NCI-H1092 (cell line): ENCODE measurements at places on chromosomes 7 and 10.

- DNase-seq, result no peak
These were observed 40.4 kb downstream of the HDAC9 start for GRCh38 chr7:18535810-18536415.

- peak; percentile 21 for DNase-seq
These were observed 20.3 kb upstream of the HECTD2 start for GRCh38 chr10:91389636-91390512.

GRCh38 chr7:102845346-102845745, 67.5 kb upstream of the LRRC17 start:
- no peak for DNase-seq

DNA sequence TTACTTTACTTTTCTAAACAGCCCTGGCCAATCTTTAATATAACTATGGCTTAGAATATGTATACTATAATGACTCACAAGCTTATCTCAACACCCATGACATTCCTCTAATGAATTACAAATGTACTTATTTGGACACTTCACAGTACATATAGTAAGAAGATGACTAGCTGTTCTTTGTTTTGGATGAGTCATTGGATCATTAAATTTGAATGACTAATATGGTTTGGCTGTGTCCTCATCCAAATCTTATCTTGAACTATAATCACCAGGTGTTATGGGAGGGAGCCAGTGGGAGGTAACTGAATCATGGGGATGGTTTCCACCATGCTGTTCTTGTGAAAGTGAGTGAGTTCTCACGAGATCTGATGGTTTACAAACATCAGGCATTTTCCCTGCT, 807.5 kb upstream of the SORCS1 start:
- no peak for DNase-seq

GRCh38 chr7:4959306-4959705, 319 bp upstream of the MMD2 start:
- no peak for DNase-seq

DNA sequence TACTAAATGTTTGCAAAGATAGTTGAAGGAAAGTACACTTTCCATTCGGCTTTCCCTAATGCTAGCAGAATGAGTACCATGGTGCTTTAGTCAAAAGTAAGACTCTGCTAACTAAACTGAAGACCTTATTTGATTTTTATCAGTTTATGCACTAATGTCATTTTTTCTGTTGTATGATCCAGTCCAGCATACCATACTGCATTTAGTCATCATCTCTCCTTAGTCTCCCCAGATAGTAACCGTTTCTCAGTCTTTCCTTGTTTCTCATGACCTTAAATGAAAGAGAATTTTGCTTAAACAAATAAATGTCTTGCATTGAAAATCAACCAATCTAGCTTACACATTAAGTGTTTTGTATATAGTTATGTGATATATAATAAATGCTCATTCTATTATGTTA, 529.5 kb upstream of the SEMA3D start:
- no peak for DNase-seq

DNA sequence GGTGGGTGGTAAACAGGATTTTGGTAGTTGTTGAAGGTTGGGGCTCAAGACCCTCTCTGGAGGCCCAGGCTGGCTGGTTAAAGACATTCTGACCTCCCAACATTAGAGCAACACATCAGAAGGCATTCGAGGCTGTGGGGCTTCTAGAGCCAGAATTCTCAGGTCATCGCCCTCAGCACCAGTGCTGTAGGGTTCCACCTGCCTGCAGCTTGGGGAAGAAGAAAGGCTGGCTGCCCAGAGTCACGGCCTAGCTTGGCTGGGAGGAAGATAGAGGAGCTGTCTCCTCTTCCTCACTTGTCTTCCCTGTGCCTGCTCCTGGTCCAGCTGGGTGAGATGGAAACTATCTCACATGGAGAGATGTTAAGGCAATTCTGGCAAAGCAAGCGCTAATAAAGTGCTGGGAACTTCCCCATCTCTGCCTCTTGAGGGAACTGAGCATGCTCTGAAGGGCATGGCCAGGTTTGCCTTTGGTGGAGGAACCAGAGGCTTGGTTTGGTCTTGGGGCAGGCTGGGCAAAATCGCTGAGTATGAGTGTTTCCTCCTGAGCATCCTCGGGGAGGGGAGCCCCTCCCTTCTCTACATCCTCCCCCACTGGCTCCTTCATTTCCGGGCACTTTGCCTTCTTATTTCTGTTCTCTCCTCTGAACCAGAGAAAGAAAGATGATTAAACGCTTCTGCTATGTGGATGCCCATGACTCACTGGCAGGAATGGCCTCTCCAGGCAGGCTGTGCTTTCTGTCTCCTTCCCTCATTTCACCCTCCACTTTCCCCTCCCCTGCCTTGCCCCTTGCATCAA, 509.0 kb upstream of the PODXL start:
- no peak for DNase-seq

- DNase-seq, result no peak
These were observed 611 bp upstream of the COPS6 start for GRCh38 chr7:100088095-100088620.

DNA sequence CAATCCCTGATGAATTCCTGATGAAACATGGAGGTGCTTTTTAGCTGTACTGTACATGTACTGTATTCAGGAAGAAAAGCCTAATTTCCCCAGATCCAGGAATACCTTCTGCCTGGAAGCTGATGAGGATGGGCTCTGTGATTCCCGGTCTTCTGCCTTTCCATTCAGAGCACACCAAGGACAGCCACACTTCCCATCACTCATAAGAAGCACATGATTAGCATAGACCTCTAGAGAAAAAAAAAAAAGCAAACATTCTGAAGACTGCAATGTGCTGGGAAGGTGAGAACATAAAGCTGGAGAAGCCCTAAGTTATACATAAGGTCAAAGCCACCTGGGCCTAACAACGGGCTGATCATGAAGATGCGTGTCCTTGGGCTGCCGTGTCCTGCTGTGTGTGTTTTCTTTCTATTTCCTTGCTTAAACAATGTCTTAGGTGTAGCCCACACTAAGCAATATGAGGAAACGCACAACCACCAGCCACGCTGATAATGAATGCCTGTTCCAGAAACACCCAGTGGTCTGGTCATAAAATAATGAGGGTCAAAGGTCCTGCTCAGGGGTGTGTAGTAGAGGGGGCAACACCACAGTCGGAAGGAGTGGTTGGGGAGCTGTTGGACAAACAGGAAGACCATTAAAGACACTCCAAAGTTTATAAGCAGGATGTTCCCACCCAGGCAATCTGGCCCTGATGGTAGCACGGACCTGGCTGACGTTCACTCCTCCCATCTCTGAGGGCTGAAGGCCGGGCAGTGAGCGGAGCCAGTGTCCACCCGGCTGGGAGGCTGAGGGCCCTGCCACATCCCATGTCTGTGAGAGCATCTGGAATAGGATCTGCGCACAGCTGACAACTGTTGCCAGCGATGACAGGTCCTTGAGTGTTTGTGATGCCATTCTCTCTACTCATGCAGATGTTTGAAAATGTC, 7.9 kb downstream of the PKD1L1 start:
- DNase-seq, result no peak

GRCh38 chr10:1954300-1954699, 217.0 kb upstream of the ADARB2 start:
- no peak for DNase-seq

- DNase-seq, result no peak
These were observed 495.2 kb downstream of the DNAJB6 start for GRCh38 chr7:157832006-157832405.

DNA sequence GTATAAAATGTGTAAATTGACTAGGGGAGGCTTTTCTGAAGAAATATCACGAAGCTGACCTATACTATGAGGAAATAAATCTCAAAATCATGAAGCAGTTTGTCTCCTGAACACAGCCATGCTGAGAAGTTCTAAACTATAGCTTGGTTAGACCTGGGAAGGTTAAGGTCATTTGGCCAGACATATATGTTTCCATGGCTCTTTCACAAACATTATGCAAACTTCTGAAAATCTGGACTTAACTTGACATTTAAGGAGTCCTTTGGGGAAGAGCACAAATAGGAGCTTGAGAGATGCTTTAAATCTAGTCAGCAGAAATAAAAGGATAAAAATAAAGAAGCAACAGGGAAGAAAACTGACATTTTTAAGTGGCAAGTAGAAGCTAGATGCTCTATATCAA, 115.9 kb upstream of the MEOX2 start:
- DNase-seq, result no peak

DNA sequence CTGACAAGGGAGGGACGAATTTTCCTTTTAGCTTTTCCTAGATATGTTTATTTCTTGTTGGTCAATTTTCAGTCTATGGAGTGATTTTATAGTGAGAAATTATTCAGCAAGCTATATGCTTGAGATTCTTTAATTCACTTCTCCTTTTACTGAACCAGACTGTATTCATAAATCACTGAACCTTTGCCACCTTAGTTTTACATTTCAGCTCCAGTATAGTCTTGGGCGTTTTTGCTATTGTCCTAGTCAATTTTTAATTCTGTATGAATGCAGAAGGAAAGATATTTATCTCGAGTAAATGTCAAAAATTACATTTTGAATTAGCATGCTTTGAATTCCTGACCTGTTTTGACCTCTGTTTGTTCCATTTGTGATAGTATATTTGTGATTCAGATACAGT, 468.9 kb downstream of the IPMK start:
- no peak for DNase-seq

GRCh38 chr10:119806334-119807130, 66.1 kb downstream of the MCMBP start:
- DNase-seq, result no peak

DNA sequence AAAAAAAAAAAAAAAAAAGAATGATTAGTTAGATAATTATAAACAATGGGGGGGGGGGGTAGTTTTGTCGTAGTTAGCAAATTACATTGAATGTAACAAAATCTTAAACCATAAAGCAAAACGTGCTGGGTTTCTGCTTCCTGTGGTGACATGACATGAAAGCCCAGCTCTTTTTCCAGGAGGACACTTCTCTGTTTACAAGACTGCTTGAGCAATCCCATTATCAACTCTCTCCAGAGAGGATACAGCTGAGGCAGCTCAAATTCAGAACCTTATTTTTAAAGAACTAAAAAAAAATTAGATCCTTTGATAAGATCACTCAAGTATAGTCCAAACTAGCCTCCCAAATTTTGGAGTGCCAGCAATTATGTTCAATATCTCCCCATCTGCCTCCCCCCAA, 58.6 kb downstream of the ADRB1 start:
- no peak for DNase-seq

- no peak for DNase-seq
These were observed 46.0 kb upstream of the HPS1 start for GRCh38 chr10:98492763-98493162.

- no peak for DNase-seq
These were observed 216.2 kb upstream of the PRKCQ start for GRCh38 chr10:6796231-6796630.

GRCh38 chr10:130016993-130017630, 53.0 kb upstream of the EBF3 start:
- DNase-seq, result no peak

DNA sequence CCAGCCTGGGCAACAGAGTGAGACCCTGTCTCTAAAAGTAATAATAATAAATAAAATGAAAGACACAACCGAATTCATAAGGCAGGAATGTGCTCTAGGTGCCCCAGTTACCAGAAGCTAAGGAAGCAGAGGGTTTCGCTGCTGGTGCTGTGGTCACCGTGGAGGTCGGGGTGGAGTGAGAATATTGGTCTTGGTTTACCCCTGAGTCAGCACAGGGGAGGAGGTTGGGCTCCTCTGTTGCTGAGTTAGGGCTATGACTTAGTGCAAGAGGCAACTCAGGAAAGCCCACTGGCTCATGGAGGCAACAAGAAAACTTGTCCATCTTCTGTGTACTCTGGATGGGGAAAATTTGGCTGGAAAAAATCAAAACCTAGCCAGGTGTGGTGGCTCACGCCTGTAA, 117.1 kb downstream of the MYL10 start:
- no peak for DNase-seq

GRCh38 chr7:124155432-124156022, 122.7 kb upstream of the TMEM229A start:
- DNase-seq, result peak; percentile 6
